Right cardiac atrium (tissue), 5 donors: ENCODE measurements at places on chromosomes 4 and X. TPM values are rescaled to one million over a fixed set of nuclear protein-coding genes. Genes with fewer than 3 reads are reported as not detected.

TMEM128 gene
- 20.7 TPM for polyA plus RNA-seq

OPN1MW3 gene
- polyA plus RNA-seq = not detected

SPANXB1 gene
- not detected for polyA plus RNA-seq

NUP54 gene
- 11.7 TPM for polyA plus RNA-seq
